Aorta (tissue), 5 donors: ENCODE measurements at places on chromosomes 7 and 10. TPM values are rescaled to one million over a fixed set of nuclear protein-coding genes. Genes with fewer than 3 reads are reported as not detected.

NKX1-2 gene
- polyA plus RNA-seq, result not detected

TFPI2 gene
- 41.2 TPM for polyA plus RNA-seq

SRRM3 gene
- polyA plus RNA-seq, result 7.4 TPM

YAE1 gene
- polyA plus RNA-seq, result 15.8 TPM

WBP1L gene
- 41.7 TPM for polyA plus RNA-seq

SPDYE11 gene
- not detected for polyA plus RNA-seq

TRIP6 gene
- polyA plus RNA-seq, result 39.3 TPM

APBB1IP gene
- 0.82 TPM for polyA plus RNA-seq

GNAI1 gene
- 14.0 TPM for polyA plus RNA-seq

MYOZ1 gene
- 6.9 TPM for polyA plus RNA-seq

CRYGN gene
- 0.56 TPM for polyA plus RNA-seq

PRSS37 gene
- not detected for polyA plus RNA-seq

WNT2 gene
- not detected for polyA plus RNA-seq

POR gene
- 40.4 TPM for polyA plus RNA-seq

CNNM1 gene
- polyA plus RNA-seq, result 0.25 TPM

ABCC2 gene
- 2.5 TPM for polyA plus RNA-seq

GIMAP7 gene
- 19.0 TPM for polyA plus RNA-seq

IRF5 gene
- 7.8 TPM for polyA plus RNA-seq

LRRN3 gene
- polyA plus RNA-seq, result not detected

FXYD4 gene
- polyA plus RNA-seq, result not detected

PHYHIPL gene
- 0.54 TPM for polyA plus RNA-seq

GSTO2 gene
- polyA plus RNA-seq, result 4.3 TPM

ENKUR gene
- not detected for polyA plus RNA-seq
